ENCODE measurements at places on chromosomes 16 and 17.

GRCh38 chr17:79834565-79835469 lies 4.4 kb downstream of the CBX4 start:
- peaks cover 26% of the 10 kb centered on the region for H3K36me3 ChIP-seq
- no peak overlapping the region for H3K27ac ChIP-seq
- no peak for DNase-seq
- H3K4me1 ChIP-seq, result peaks cover 80% of the 10 kb centered on the region
- no peaks in the 10 kb centered on the region for H3K27me3 ChIP-seq
- no peak overlapping the region for H3K4me3 ChIP-seq

GRCh38 chr17:76716146-76716838 lies 5.5 kb upstream of the MXRA7 start:
- H3K4me3 ChIP-seq, result no peak overlapping the region
- DNase-seq, result peak; percentile 92
- H3K27ac ChIP-seq, result peak overlapping the region; percentile 88
- peaks cover 82% of the 10 kb centered on the region for H3K36me3 ChIP-seq
- H3K27me3 ChIP-seq, result peaks cover 3% of the 10 kb centered on the region
- H3K4me1 ChIP-seq, result peaks cover 33% of the 10 kb centered on the region

- no peaks in the 10 kb centered on the region for H3K36me3 ChIP-seq
- H3K4me3 ChIP-seq, result peak overlapping the region; percentile 38
- H3K27ac ChIP-seq, result no peak overlapping the region
Observed at GRCh38 chr17:12789075-12789480, 220 bp upstream of the ARHGAP44 start.

GRCh38 chr16:4060009-4060408 lies 56.2 kb downstream of the ADCY9 start:
- no peak overlapping the region for H3K27ac ChIP-seq
- no peak overlapping the region for H3K4me3 ChIP-seq
- H3K4me1 ChIP-seq, result peaks cover 17% of the 10 kb centered on the region
- DNase-seq, result no peak
- no peaks in the 10 kb centered on the region for H3K27me3 ChIP-seq

DNA sequence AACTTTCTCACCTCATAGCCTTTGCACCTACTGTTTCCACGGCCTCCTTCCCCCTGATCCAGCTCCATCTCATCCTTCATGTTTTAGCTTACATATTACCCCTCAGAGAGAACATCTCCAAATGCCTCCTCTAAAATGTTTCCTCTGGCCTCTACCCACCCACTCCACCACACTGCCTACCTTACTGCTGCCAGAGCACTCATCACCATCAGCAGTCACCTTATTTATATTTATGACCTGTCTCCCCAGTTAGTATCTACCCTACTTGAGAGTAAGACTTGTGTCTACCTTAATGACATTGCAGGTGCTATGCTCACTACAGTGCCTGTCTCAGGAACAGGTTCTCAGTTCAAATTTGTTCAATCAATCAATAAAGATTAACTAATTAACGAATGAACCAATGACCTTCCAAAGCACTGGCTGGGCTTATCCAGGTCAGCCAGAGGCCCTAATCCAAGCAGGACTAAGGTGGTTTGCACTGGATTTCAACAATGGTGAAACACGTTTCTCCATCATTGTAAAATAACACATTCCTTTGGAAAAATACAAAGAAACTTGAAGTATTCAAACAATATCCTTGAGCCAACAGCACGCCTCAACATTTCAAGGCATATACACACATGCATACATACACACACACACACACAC lies 41.1 kb downstream of the AMFR start:
- H3K27ac ChIP-seq, result no peak overlapping the region
- no peaks in the 10 kb centered on the region for H3K4me1 ChIP-seq
- no peaks in the 10 kb centered on the region for H3K27me3 ChIP-seq
- H3K4me3 ChIP-seq, result no peak overlapping the region
- DNase-seq, result no peak

GRCh38 chr17:76427501-76428231 lies 25.3 kb downstream of the UBE2O start:
- no peaks in the 10 kb centered on the region for H3K27me3 ChIP-seq
- H3K4me1 ChIP-seq, result no peaks in the 10 kb centered on the region
- no peak overlapping the region for H3K4me3 ChIP-seq
- H3K36me3 ChIP-seq, result no peaks in the 10 kb centered on the region
